Heart right ventricle (tissue), 16 donors: ENCODE measurements at places on chromosomes 7 and 10.

GRCh38 chr10:13483951-13484350 lies 44.9 kb downstream of the BEND7 start:
- no peak for DNase-seq

DNA sequence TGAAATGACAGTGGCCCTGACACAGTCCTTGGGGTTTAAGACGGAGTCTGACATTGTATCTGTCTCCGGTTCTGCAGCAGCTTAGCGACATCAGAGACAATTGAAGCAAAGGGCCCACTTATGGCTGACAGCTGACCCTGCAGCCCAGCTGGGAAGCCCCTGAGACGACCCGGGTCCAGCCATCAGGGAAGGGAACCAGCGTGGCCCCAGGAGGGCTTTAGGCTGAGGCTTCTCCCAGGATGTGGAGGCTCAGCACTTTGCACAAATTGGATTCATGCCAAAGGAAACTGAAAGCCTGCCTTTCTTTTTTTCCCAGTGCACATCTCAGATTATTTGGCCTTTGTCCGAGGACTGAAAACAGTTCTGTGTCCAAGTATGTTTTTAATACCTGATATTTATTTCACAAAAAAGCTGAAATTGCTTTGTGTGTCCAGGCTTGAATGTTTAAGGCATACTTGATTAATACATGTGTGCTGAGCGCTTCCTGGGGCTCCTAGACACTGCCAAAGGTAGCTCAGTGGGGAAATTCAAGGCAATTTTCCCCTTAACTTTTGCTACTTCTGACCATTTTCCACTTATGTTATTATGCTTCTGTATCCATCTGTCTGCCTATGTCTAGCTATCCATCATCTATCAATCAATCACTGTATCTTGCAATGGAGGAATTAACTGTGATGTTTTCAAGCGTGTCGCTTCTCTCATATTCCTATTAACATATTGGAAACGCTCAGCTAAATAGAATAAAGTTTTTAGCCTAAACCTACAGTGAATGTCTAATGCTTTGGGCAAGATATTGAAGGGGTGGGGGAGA lies 34.8 kb downstream of the KLF6 start:
- DNase-seq, result peak; percentile 53

DNA sequence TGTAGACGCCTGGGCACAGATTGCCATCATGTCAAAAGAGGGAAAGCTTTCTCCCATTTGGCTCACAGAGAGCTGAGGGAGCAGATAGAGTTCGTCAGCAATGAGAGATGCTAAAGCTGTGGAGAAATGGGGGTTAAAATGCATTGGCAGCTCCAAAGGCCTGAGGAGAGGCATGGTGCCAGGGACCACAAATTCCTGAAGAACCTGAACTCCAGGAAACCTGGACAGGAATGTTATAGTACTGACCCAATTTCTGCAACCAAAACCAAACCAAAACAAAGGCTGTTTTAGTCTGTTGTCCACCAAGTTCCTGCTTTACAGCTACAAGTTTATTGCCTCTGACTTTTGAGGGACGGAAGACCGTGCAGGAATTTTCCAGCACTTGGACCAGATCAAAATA lies 575.7 kb downstream of the REEP3 start:
- no peak for DNase-seq

GRCh38 chr10:117166418-117167345 lies 28.6 kb upstream of the VAX1 start:
- DNase-seq, result no peak

DNA sequence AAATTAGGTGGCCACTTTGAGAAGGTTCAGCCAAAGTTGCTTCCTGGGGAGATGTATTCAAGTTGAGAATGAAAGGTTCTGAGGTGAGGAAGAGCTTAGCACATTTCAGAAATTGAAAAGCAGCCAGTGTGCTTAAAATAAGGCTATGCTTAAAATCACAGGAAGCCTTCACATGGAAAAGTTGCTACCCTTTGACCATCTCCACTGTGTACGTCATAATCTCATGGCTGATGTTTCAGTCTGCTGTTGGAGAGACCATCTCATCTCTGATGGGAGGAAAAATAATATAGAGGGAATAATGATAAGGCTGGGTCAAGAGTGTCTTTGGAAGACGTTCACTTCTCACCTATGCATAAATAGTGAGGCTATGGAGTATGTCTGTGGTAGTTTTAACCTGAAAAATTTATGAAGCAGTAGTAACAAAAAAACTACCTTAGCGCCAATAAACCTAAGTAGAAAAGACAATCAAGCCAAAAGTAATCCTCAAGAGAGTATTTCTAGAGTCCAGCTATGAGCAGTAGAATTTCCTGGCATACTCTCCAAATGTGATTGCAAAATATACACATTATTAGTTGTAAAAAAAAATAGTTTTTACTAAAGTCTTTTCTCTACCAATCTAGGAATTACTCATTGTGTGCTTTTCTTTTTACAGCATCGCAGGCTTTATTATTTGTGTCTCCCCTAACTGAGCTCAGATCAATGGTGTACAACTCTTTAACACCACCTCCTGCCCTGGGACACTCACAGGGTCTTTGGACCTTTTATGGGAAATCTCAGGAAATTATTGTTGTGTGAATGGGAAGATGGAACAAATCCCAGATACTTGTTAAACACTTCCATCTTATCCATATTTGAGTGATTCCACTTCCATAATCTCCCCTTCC lies 435.2 kb upstream of the LRGUK start:
- DNase-seq, result no peak

GRCh38 chr7:99618726-99619125 lies 2.0 kb downstream of the ZSCAN25 start:
- no peak for DNase-seq

GRCh38 chr7:151624246-151624928 lies 104.7 kb upstream of the RHEB start:
- no peak for DNase-seq

DNA sequence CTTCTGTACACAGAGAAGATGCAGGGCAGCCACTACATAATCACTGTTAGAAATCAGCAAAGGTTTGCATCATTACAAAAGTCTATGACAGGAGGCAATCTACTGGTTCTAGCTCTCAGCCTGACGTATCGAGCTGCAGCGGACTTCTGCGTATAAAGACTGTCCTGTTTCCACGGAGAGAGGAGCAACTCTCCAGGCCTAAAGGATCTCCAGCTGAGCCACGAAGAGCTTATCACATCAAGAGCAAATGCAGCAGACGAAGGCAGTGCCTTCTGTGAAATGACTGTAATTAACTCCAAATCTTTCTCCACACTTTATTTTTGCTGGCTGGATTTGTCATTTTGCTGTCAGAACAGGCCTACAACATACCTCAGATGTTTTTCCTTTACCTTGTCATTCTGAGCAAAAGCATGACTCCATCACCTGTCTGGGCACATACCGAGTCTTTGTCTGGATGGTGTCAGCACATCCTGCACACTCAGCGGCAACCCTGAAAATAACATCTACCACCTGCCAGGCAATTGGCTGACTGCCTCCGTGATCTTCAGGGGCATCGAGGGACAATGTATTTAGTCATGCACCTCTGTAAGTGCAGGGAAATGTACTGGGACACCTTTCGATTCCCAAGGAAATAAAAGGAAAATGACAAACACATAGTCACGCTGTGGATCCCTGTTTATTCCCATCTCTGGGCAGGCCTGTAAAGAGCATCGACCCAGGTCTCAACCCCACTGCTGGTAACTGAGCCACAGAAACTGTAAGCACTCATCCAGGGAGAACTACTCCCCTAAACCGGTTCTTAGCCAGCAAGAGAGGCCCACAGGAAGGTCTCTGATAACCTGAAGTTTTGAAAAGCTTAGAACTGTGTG lies 26.3 kb upstream of the SH3PXD2A start:
- peak; percentile 39 for DNase-seq

GRCh38 chr10:100174699-100175677 lies 10.8 kb downstream of the ERLIN1 start:
- DNase-seq, result no peak

GRCh38 chr7:17183630-17184328 lies 114.7 kb upstream of the AHR start:
- DNase-seq, result no peak

DNA sequence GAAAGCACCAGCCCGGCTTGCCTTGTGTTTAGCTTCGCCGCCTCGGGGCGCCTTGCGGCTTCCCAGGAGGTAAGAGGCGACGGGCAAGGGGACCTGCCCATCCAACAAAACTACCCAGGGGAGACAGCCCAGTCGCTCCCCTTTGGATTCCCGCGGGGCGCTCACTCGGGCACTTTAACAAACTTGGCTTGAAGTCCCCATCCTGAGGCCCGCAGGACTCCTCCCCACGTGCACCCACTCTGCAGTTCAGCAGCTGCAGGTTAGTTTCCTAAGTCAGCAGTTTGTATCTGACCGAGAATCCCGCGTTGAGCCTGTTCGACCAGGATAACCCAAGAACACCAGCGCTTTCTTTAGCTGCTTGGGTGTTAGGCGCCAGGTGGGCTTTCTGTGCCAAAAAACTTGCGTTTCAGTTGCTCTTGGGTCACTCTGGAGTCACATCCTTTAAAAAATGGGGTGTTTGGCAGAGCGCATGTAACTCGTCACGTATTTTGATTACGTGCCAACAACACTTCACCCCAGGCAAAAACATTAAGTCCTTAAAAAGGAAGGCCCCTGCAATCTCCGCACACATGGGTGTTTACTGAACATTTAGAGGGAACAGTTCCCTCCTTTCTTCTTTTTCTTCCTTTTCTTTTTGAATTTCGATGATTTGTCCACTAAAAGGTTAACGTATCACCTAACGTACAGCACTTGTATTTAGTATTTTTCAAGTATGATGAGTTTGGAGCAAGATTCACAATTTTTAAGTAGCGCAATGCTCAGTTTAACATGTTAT lies 876 bp downstream of the DNAH11 start:
- DNase-seq, result no peak

DNA sequence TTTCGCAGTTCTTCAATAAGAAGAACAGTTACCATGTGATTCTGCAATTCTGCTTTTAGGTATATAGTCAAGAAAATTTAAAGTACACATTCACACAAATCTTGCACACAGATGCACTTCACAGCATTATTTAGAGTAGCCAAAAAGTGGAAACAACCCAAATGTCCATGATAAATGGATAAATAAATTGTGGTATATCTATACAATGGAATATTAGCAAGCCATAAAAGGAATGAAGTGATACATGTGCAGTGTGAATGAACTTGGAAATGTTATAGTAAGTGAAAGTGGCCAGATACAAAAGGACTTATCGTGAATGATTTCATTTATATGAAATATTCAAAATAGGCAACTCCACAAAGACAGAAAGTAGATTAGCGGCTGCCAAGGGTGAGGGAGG lies 109.1 kb downstream of the AGMO start:
- no peak for DNase-seq

GRCh38 chr7:43568529-43568928 lies 14.4 kb upstream of the STK17A start:
- no peak for DNase-seq

- no peak for DNase-seq
These were observed 297.2 kb upstream of the KAT6B start for GRCh38 chr10:74529205-74529604.

- DNase-seq, result no peak
These were observed 272.5 kb upstream of the COBL start for GRCh38 chr7:51589111-51589510.
